ENCODE measurements at places on chromosomes 5 and 9.

DNA sequence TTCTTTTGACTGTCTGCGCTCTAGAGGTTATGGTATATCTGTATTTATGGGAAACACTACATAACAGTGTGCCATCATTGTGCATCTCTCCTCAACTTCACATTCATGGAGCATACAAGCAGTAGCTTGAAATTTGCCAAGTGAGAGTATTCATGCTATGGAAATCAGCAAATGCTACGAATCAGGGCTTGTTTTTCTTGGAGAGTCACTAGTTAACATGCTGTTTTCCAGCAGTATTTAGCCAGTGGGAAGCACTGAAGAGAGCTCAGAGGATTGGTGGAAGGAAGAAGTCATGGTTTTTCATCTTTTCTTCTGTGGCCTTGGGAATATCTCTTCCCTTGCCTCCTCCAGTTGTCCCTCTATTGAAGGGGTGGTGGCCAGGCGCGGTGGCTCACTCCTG lies 303.0 kb downstream of the PSAT1 start:
- no peak for DNase-seq

DNA sequence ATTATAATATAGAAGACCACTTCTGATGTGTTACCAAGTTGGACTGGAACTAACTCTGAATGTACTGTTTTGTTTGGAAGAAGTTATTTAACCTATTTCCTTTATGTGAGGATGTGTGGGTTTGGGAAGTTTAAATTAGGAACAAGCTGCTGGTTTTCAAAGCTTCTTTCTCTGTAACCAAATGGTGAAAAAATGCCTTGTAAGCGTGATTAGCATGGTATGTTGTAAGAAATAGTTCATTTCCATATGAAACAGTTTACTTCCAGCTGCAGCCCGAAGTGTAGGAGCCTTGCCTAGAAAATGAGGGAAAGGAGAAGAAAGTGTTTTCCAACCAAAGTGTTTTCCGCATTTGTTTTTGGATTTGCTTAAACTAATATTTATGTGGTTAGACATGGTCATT lies 36.0 kb downstream of the TTC1 start:
- no peak for DNase-seq

DNA sequence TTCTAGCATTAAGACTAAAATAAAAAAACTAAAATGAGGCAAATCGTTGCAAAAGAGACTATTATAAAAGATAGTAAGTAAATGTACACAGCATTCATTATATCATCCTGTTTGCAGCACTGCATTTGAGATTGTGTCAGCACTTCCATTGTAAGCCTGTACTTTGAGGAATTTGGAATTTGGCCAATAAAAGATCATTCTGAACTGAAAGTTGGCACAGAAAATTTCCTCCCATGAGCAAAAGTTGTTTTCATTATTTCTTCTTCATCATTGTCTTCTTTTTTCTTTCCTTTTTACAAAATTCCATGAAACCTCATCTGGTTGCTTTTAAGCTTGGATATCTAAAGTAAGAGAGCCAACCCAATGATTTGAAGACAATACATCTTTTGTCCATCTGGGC lies 199.3 kb upstream of the ADAMTSL1 start:
- DNase-seq = no peak

DNA sequence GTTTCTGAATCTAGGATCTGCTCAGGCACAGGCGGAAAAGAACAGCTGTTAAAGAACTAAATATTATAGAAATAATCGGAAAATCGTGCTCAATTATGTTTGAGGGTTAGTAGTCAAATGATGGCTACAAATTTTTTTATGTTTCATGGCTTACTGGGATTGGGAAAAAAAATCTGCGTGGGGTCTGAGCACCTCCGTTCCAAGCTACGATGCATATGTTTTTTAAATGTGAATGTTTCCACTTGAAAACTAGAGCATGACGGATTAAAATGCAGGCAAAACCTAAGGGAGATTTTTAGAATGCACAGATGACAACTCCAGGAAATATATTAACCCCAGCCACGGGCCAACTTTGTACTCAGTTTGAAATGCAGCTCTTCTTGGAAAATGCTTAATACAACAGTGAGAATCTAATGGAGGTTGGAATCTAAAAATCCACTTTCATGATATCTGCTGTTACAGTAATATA lies 5.3 kb downstream of the OTP start:
- DNase-seq = no peak

DNA sequence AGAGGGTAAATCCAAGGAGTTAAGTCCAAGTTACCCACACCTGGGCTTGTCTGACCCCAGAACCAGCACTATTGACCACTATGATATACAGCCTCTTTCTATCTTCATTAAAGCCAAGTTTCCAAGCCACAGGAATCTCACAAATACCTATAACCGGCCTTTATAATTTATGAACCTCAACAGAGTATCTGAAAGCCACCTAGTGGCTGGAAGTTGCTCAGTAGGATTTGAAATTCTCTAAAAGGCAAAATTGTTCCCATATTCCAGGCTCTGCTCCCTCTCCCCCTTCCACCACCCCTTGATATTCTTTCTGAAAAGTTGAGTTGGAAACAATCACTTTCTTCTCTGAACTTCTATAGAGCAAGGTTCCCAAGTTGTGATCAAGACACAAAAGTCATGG lies 106.4 kb upstream of the GPR151 start:
- DNase-seq = no peak

GRCh38 chr9:134063571-134064450 lies 4.0 kb downstream of the BRD3 start:
- DNase-seq = no peak

- no peak for DNase-seq
Measured at GRCh38 chr5:128376577-128376976, 161.5 kb downstream of the FBN2 start.

DNA sequence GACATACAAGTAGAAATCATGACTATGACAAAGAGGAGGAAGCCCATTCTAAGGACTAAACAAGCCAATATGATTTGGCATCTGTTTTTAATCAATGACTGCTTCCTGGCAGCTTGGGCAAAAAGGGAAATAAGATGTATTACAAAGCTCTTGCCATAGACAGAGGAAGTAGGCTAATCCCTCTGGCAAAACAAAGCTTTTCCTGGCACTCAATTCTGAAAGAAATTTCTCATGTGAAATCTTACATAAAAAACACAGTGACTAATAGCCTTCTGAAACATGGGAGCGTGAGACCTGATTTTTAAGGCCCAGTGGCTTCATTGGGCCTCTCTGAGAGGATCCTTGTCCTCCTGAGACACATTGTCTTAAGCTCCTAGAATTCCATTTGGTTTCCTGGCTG lies 93.6 kb downstream of the COL23A1 start:
- no peak for DNase-seq

DNA sequence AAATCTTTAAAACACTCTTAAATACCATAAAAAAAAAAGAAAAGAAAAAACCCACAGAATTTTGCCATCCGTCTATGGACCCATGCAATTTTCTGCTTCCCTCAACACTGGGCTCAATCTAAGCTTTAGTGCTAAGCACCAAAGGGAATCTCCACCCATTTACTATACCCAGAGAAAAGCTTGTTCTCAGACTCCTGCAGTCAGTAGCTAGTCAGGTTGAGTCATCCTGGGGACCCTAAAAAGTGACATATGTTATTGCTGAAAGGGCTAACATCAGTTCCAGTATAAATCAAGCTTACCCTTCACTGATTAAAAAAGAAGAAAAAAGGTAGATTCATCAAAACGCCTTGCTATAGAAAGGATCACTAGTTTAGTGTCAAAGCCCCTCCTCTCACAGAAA lies 177.6 kb downstream of the MUSK start:
- DNase-seq = no peak

GRCh38 chr5:73433272-73433981 lies 15.2 kb downstream of the FOXD1 start:
- DNase-seq = no peak

- no peak for DNase-seq
Measured at GRCh38 chr5:159218595-159219023, 9.3 kb upstream of the RNF145 start.

GRCh38 chr5:157603333-157604190 lies 28.0 kb upstream of the ADAM19 start:
- no peak for DNase-seq

- no peak for DNase-seq
Measured at GRCh38 chr9:83280268-83280667, 217.3 kb upstream of the RASEF start.

- no peak for DNase-seq
Measured at GRCh38 chr5:179121667-179122111, 61.5 kb downstream of the ZNF354C start.

- no peak for DNase-seq
Measured at GRCh38 chr5:45264447-45264846, 431.7 kb downstream of the HCN1 start.

GRCh38 chr5:136799806-136800372 lies 434.5 kb upstream of the TRPC7 start:
- DNase-seq = no peak

DNA sequence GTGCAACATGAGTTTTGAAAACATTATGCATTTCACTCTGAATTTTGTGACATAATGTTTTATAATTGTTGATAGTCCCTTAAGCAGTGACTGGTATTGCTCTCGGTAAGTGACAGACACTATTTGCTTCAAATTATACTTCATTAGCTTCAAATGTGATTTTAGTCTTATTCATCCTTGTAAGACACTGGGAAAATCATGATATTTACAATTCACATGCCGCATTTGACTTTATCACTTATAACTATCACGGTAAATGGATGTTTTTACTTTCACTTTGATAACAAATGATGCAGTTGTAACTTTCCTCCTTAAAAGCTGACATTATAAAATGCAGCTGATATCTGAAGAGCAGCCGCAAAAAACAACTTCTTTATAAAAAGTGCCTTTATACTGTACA lies 44.1 kb upstream of the ITGA2 start:
- DNase-seq = no peak

GRCh38 chr5:10441992-10442435 lies 335 bp downstream of the ROPN1L start:
- no peak for DNase-seq

GRCh38 chr5:136984772-136985446 lies 514.2 kb downstream of the SPOCK1 start:
- DNase-seq = no peak

DNA sequence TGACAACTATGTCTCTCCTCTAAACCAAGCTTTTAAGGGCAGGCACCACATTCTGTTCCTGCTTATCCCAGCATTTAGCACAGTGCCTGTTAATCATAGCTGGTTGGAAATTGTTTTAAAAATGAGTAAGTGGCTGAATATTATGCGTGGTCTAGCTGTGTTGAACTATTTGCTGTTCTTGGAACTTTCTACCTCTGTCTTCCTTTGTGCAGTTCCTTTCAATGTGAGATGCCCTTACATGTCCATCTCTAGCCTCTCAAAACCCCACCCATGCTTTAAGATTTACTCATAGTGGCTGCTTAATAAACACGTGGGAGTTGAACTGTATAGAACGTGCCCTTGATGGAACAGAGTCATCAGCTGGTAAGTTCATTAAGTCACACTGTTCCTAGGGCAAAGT lies 34.5 kb downstream of the C9orf57 start:
- no peak for DNase-seq

- DNase-seq = no peak
Measured at GRCh38 chr9:21811914-21812313, 9.5 kb downstream of the MTAP start.

DNA sequence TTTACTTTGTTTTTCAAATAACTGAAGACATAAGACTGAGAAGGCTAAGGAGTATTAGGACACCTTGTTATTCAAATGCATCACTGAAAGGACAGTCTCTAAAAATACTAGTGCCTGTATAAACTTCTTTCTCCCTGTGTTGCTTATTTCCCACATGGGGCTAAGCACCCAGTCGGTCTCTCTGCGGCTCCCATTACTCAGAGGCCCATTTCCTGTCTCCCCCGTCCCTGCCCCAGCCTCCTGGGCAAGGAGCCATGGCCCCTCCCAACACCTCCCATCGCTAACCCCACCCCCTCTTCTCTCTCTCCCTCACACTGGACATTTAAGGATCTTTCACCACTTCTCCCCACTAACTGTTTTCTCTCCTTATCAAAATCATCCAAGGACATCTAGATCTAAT lies 81.9 kb downstream of the EBF1 start:
- no peak for DNase-seq

- DNase-seq = no peak
Measured at GRCh38 chr9:15211815-15212495, 95.1 kb downstream of the TTC39B start.

DNA sequence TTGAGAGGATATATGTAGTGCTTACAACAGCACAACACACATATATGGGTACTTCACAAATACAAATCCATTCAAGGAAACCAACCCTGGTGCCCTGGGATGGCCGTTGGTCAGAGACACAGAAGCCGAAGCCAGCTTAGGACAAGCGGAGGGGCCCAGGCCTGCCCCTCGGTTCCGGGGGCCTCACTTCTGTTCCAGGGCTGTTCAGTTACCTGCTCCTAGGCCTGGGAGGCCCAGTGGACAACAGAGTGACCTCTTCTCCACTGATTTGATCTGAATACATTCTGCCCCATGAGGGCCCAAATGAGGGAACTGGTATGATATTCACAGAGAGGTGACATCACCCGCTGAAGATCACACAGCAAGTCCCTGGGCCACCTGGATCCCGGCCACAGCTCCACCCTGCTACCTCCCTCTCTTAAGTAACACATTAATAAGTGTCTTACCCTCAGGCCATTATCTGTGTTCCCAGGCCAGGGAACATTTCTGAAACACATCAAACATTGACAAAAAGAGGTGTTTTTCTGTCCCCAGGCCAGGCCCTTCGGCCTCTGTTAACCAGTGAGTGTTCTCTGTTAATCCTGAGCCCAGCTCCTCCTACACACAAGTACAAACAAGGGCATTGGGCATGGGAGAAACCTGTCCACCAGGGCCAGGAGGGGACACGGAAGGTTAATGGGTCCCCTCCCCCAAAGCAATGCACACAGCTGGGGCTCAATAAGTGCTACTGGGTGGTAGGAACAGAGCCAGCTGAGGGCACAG lies 4.5 kb upstream of the GRHPR start:
- DNase-seq = no peak

GRCh38 chr9:121214005-121214404 lies 12.3 kb upstream of the RAB14 start:
- no peak for DNase-seq

- no peak for DNase-seq
Measured at GRCh38 chr9:131873891-131874440, 134.1 kb upstream of the RAPGEF1 start.

DNA sequence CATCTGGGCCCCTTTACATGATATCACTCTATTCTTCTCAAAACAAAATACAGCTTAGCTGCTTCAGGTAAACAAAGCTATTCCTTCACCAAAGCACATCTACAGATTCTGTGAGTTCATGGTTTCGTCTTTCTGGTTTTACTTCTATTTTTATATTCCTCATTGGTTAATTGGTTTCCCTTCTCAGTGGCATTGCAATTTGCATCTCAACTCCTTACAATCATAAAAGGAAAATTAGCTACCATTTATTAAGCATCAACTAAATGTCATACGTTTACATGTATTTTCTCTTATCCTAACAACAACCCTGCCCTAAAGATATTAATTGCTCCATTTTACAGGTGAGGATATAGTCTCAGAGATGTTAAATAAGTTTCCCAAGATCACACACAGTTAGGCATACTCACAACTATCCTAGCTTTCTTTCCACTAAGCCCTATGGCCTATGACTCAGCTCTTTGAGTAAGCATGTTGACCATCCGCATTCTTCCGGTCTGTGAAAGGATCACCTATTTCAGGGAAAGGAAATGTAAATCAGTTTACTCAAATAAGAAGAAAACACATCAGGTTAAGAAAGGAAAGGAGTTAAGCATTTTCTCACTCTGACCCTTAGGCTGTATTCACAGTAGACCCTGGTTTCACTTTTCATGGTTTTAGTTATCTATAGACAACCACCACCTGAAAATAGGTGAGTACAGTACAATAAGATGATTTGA lies 146.1 kb downstream of the CAAP1 start:
- no peak for DNase-seq
